ENCODE measurements at places on chromosomes 4 and X.

- DNase-seq = no peak
These were observed 35.0 kb upstream of the MXD4 start for GRCh38 chr4:2296631-2297601.

- no peak for DNase-seq
These were observed 105.1 kb upstream of the CAMK2D start for GRCh38 chr4:113866611-113867010.

DNA sequence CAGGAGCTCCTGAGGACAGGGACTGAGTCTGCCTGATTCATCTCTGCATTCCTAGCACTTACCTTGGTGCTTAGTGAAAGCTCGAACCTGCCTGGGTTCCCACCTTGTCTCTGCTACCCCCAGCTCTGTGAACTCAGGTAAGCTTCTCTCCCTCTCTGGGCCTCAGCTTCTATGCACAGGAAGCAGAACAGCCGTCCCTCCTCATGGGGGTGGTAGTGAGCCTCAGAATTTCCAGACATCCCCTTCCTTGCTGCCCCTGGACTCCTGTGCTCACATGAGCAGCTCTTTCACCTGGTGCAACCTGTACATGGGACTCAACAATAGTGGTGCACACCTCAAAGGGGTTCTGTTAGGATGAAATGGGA is 50.8 kb downstream of the HTRA3 start:
- DNase-seq = no peak

DNA sequence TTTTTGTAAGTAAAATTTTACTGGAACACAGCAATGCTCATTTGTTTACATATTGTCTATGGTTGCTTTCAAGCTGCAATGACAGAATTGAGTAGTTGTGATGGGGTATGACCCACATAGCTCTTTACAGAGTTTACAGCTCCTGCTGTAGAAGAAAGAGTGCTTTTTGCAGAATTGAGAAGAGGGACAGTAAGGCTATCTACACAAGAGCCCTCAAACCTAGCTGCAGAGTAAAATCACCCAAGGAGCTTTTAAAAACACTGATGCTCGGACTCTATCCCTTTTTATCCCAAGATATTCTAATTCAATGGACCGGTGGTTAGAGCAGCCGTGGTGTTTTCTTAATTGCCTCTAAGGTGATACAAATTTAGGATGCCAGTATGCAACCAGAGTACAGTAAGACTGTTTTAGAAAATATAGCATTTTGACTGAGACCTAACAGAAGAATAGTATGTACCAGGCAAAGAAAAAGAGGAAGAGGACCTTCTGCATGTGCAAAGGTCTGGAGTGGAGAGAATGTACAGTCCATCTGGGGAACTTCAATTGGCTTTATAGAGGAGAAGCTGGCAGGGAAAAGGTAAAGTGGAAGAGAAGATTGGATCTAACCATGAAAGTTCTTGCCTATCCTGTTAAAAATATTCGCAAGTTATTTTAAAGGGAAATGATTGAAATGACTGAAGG is 663.6 kb upstream of the CPEB2 start:
- DNase-seq = no peak

- no peak for DNase-seq
These were observed 89.7 kb upstream of the NDP start for GRCh38 chrX:44062840-44063239.

- no peak for DNase-seq
These were observed 87.8 kb downstream of the PPA2 start for GRCh38 chr4:105386012-105386411.
